NCI-H1105 (cell line): ENCODE measurements at places on chromosomes 6 and 20.

DNA sequence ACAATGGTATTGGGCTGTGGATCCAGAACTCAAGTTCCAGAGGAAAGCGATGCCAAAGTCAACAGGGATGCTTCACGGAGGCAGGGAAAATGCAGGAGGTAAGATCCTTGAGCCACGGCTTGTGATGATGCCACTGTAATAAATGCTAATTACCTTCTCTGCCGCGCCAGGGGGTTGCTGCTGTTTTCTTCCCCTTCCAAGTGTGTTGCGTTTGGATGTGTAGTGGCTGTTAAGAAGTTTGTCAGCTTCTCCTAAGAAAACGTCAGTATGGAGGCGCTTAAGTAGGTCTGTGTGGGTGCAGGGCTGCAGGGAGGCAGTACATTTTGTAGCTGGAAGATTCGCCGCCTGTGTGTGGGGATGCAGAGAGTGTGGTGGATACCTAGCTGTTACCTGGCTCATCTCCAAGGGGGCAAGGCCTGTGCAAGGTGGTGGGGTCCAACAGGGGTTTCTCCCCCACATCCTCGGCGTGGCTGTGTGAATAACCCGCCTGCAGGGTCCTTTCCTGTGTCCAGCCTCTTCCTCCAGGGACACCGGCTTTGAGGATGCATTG is 318.7 kb downstream of the CDH4 start:
- no peak for DNase-seq

DNA sequence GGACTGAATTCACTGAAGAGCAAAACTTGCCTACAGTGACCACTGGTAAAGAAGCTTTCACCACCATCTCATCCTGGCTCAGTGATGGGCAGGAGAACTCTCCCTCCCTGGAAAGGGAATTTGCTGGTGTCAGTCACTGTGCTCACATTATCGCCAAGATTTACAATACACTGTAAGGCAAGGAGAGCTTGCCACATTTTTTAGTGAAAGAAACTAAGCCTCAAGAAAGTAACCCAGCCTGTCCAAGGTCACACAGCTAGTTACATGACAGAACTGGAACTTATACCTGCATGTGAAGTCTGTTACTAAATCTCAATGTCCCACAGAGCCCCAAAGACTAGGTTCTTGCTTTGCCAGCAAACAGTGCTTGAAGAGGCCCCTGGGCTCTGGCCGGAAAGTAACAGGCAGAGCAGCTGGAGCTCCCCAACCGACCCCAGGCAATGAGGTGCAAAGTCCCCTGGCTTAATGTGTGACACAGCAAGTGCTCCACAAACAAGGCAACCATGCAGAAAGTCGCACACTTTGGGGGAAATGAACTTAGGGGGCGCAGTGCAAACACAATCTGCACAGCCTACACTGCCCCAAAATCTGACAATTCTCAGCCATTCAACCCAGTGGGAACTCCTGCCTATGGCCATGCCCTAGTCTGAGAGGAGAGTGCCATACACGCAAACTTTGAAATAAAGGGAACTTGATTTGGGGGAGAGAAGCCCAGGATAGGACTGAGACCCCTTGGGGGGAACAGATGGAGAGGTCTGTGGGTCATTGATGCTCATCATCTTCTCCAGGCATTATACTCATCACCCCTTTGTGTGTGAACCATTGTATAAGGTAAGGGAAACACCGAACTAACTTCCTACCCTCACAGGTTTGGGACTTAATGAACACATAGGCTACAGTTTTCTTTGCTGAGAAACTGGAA is 1.9 kb downstream of the BCL2L1 start:
- no peak for DNase-seq

GRCh38 chr6:80607811-80608391 is 501.4 kb downstream of the BCKDHB start:
- DNase-seq, result no peak

GRCh38 chr6:40536442-40536841 is 50.7 kb downstream of the LRFN2 start:
- no peak for DNase-seq

- peak; percentile 15 for DNase-seq
Observed at GRCh38 chr6:106079961-106080762, 6.0 kb upstream of the PRDM1 start.

- DNase-seq, result peak; percentile 89
Observed at GRCh38 chr20:49386848-49387580, 95.5 kb downstream of the KCNB1 start.

DNA sequence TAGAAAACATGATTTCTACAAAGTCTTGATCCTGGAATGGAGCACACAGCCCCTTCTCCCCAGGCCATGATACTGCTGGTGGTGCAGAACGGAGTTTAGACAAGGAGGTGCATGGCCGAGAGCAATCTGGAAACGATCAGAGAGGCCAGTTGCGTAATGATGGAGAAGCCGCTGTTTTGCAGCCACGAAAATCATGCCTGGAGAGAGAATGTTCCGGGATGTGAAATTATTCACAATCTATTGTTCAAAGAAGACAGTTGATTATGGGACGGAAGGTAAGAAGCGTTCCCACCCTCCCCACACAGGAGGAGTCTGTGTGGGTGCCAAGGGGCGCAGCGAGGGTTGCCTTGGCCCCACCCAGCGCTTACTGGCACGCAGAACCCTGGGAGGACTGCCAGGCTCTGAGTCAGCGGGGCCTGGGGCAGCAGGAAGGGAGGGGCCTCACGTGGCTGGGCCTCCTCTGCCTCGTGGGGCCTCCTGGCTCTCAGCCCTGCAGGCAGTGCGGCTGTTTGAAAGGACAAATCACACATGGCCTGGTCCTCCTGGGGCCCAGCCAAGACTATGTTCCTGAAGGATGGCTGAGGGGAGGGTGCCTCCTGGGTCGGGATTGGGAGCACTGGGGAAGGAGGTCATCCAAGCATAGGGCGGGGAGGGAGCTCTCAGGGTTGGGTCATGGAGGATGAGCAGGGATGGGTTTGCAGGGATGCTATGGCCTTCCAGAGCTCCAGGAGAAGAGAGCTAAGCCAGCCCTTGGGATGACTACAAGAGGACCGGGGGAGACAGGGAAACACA is 8.7 kb upstream of the AP5S1 start:
- peak; percentile 94 for DNase-seq

GRCh38 chr20:20412750-20413149 is 44.8 kb downstream of the INSM1 start:
- no peak for DNase-seq

DNA sequence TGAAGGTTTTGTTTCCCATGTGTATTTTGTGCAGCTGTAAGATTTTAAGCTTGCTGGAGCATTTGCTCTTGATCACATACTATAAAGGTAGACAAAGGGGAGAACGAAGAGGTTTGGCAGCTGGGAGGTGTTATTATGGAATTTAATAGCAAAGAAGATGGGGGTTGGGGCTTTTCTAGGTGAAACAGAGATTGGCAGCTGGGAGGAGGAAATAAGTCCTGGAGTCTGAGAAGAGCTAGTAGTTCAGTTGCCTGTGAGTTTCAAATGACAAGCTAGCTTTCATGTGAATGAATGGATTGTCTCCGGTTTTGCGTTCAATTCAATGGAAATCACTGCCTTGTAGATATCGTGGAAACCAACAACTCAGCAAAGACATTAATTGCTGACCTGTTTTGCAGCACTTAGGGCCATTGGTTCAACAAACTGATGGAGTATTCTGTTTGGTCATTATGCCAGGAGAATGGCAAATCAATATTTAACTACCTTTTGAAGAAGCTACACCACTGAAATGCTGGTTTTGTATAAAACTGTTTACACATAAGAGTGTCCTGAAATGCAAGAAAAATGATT is 38.1 kb upstream of the FLRT3 start:
- DNase-seq, result peak; percentile 71

GRCh38 chr20:46089167-46089416 is 670 bp downstream of the NCOA5 start:
- DNase-seq, result no peak

DNA sequence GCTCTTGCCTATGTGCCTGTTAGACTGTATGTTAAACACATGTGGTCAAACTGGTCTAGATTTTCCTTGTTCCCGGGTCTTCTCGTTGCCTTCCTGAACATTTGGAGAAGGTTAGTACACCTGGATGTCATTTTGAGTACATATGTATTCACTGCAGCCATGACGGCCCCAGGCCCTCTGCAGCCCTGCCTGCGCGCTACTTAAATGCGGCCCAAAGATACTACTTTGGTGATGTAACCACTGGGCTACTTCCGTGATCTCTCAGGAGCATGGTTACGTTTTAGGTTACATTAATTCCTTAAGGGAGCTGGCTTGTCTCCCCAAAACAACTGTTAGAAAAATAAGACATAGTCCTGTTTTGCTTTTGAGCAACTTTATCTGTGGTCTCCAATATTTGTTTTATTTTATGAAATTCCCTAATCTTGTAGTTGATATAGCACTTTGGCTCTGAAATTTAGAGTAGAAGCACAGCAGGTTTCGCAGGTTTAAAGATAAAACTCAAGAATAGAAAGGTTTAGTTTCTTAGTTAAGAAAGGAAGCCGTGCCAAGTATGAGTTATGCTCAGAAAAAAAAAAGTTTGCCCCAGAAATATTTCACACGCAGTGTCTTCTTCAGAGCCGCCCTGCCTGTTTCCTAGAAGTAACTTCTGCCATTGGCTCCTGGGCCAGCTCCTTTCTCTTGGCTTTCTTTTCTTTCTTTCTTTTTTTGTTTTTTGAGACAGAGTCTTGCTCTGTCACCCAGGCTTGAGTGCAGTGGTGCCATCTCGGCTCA is 38.1 kb downstream of the TIAM2 start:
- DNase-seq, result no peak

GRCh38 chr20:3262566-3262965 is 23.6 kb upstream of the SLC4A11 start:
- no peak for DNase-seq

DNA sequence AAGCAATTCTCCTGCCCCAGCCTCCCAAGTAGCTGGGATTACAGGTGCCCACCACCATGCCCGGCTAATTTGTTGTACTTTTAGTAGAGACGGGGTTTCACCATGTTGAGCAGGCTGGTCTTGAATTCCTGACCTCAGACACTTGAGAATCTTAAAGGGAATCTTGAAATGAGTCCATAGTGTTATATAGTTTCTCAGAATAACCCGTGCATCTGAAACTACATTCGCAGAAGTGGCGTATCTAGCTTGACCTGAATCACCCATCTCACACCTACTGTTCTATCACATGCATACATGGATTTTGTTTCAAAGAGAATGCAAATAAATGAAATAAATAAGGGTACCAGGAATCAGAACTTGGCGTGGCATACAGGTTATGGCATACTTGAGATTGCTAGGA is 65.0 kb downstream of the NCOA7 start:
- DNase-seq, result no peak

DNA sequence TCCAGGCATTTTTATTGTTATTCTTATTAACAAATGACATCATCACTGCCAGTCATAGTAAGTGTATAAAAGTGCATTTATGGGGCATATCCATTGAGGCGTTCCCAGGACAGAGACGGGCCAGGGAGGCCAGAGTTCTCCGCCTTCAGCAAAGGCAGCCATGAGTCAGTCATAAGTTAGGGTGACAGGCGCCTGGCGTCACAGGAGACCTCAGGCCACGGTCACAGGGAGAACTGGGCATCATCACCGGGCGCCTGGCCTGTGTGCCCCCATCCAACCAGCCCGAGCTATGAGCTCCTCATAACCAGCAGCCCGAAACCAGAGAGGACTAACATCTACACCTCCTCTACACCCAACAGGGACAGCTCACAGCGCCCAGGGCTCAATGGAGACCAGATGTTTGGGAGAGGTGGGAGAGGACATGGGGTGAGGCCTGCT is 259.2 kb downstream of the DLL1 start:
- DNase-seq, result no peak

- no peak for DNase-seq
Observed at GRCh38 chr6:41917528-41917927, 3.4 kb downstream of the MED20 start.

GRCh38 chr6:44122801-44123200 is 4.5 kb downstream of the MRPL14 start:
- DNase-seq, result no peak

DNA sequence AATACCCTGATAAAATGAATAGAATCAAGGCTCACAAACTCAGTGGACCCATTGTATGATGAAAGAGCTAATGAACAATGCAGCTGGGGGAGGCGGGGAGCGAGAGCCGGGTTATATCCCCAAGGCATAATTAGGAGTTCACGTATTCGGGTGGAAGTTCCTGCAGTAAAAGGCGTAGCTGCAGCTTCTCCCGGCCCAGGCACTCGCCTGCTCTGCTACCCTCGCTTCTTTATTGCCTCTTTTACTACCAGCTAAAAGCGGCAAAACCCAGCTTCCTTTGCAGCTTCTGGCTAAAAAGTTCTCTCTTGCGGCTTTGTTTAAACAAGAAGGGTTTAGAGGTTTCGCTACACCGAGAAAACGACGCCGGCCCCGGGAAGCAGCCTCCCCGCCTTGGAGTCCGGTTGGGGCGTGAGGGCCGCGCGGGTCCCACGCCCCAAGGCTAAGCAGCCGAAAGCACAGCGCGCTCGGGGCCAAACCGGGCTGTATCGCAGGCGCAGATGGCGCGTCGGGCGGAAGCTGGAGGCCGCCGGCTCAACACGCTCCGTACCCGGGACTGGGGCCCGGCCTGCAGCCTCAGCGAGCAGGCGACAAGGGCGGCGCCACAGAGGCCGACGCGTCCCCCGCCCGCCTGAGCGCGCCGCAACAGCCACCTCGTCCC is 1.6 kb downstream of the ZBTB2 start:
- DNase-seq, result peak; percentile 54

GRCh38 chr6:108497883-108498282 is 62.8 kb upstream of the FOXO3 start:
- no peak for DNase-seq

DNA sequence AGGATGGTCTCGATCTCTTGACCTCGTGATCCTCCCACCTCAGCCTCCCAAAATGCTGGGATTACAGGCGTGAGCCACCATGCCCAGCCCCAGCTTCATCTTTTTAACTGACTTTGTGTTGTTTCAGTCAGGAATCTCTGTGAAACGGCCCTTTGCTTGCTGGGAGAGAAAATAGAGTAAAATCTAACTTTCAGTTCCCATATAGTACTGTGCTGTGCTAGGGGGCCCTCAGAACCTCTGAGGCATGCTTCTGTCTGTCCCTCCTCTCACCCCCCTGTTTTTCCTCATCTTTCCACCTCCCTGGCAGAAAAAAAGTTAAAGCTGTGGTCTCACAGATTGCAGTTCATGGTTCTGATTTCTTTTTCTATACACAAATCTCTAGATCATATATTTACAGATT is 48.4 kb downstream of the LRP11 start:
- DNase-seq, result no peak

GRCh38 chr6:1686117-1687098 is 76.7 kb downstream of the FOXC1 start:
- peak; percentile 69 for DNase-seq
